ENCODE measurements at places on chromosomes 7 and 10.

- DNase-seq = no peak
Observed at GRCh38 chr10:127402596-127403409, 146.3 kb upstream of the NPS start.

- DNase-seq = no peak
Observed at GRCh38 chr7:41501466-41501865, 201.4 kb downstream of the INHBA start.

DNA sequence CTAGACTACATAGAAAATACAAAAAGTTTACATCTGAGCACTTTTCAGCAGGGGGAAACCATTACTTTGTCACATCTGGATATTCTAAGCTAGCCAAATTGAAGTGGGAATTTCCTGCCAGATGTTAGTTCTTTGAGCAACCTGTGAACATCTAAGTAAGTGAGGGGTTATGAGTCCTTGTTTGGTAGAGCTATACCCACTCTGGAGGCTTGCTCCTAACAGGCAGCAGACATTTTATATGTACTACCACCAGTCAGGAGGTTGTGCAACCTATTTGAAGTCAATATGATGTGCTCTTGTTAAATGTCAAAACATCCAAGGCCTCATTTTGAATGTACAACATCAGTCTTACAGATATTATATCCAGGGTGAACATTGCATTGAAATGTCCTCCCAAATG is 143.3 kb upstream of the KAT6B start:
- no peak for DNase-seq

DNA sequence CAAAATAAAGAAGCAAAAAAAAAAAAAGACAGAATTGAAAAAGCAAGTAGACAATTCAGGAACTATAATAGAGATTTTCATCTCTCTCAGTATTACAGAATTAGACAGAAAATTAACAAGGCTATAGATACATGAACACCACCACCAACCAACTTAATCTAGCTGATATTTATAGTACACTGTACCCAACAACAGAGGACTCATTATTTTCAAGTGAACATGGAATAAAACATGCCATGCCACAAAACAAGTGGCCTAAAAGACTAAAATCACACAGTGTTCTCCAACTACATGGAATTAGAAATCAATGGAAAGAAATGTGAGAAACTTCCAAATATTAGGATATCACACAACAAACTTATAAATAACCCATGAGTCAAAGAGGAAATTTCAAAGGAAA is 9.1 kb downstream of the TMEM168 start:
- no peak for DNase-seq

- DNase-seq = no peak
Observed at GRCh38 chr10:15877836-15878576, 17.7 kb upstream of the MINDY3 start.

DNA sequence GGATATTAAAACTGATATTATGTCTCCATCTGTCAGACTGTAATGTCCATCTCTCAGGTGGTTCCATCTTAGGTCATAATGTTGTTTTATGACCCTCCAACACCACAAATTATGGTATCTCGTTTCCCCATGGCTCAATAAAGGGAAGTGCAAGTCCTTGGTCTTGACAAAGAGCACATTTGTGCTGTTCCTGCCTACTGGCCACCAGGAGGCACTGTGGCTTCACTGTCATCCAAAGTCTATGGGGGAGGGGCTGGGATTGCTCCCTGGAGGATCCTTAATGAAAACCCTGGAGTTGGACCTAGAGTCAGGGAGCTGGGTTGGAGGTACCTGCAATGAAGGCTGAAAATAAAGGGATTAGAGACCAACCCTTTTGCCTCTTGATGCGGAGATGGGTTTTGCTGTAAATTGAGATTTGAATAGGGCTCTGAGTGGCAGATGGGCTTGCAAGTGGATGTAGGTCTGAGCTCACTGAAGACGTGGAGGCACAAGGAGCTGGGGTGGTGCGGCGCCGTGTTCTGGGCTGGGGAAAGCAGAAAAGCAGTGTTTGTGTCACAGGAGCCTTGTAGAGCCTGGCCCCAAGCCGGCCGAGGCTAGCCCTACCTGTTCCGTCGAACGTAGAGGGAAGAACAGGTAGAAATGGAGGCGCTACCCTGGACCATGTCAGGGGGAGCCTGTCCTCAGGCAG is 180.5 kb upstream of the PRSS58 start:
- DNase-seq = no peak

- no peak for DNase-seq
Observed at GRCh38 chr7:36285276-36285675, 104.4 kb upstream of the ANLN start.

DNA sequence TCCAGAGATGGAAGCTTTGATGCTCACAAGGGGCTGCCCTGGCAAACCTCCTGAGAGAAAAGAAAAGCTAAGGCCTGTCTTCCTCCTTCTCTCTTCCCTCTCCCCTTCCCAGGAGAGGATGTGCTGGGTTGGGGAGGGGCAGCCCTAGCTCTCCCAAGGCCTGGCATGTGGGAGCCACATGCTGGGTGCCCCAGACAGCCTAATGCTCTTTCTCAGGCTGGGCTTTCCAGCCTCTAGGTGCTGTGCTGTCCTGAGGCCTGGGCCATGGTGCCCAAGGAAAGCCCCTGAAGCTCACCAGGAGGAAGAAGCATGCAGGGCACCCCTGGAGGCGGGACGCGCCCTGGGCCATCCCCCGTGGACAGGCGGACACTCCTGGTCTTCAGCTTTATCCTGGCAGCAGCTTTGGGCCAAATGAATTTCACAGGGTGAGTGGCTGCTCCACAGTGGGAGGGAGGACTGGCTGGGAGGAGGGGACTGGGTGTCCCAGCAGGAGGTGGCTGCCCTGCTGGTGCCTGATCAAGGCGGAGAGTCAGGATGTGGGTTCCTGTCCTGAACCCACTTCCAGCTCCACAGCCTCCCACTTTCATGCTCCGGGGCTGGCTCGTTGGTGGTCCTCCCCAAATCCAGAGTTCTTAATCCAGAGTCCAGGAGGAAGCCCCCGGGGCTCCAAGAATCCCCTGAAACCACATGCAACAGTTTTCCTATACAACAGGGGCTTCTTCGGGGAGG is 1.7 kb downstream of the CPA5 start:
- DNase-seq = no peak

DNA sequence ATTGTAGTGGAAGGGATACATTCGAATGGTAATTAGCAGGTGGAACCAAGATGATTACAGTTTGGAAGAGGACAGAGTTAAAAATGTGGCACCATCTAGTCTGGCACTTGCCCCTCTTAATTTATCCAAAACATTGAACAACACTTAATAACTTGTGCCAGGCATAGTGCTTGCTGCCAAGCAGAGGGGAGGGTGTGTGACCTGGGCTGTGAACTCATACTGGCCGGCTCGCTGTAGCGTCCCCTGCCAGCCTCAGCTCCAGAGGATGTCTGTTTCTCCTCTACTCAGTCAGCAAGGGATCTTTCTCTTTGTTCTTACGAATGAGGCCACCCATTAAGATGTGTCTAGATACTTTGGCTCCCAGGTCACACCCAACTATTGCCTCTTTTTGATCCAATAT is 179.4 kb upstream of the INHBA start:
- no peak for DNase-seq

GRCh38 chr7:31957090-31957720 is 113.0 kb downstream of the PDE1C start:
- no peak for DNase-seq

DNA sequence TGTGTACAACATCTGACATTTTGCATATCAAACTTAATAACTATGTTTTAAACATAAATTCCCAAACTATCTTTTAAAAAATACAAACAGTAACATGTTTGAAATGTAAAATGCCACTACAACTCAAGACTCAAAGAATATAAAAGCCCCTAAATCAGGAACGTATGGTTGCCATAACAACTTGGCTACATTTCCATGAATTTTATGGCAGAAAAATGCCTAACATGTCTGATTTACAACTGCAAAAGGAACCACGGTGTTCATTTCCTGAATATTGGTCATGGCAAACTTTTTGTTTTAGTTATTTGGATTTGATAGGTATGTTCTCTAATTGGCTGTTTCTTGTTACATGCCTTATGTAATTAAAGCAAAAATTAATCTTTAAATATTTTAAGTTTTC is 2.0 kb downstream of the SOSTDC1 start:
- DNase-seq = no peak

DNA sequence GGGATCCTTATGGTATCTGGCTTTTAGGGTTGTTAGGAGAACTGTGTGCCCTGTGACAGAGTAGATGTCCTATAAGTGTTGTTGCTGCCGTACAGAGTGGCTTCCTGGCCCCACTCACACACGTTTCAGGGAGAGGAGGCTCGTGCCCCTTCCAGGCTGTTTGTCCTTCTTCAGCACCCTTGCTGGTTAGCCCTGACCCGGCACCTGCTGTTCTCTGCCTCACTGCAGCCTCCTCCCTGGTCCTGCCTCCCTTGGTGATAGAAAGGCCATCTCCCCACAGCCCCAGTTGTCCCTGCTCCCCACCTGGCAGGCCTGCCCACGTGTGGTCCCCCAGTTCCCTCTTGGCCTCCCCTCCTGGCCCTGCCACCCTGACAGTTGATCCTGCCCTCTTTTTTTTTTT is 2.3 kb downstream of the CLIP2 start:
- DNase-seq = no peak

DNA sequence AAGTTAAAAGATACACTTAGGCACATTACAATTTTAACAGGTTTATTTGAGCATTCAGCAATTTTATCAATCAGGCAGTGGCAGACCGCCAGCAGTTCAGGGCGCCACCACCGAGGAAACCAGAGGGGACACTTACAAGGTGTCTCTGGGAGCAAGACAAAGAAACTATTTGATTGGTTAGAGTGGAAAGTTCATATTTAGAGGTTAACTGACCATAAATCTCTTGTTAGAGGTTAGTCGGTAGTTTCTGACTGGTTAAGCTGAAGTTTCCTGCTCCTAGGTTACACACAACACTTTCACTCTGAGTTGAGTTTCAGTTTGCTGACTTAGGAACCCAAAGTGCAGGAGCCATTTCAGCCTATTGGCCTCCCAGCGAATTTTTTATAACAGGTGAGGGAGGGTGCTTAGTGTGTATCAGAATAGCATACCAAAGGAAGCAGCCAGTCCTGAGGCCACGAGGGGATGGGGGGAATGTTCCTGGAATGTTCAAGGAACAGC is 10.8 kb upstream of the PVRIG start:
- DNase-seq = no peak

- no peak for DNase-seq
Observed at GRCh38 chr7:138934861-138935260, 46.3 kb downstream of the KIAA1549 start.

DNA sequence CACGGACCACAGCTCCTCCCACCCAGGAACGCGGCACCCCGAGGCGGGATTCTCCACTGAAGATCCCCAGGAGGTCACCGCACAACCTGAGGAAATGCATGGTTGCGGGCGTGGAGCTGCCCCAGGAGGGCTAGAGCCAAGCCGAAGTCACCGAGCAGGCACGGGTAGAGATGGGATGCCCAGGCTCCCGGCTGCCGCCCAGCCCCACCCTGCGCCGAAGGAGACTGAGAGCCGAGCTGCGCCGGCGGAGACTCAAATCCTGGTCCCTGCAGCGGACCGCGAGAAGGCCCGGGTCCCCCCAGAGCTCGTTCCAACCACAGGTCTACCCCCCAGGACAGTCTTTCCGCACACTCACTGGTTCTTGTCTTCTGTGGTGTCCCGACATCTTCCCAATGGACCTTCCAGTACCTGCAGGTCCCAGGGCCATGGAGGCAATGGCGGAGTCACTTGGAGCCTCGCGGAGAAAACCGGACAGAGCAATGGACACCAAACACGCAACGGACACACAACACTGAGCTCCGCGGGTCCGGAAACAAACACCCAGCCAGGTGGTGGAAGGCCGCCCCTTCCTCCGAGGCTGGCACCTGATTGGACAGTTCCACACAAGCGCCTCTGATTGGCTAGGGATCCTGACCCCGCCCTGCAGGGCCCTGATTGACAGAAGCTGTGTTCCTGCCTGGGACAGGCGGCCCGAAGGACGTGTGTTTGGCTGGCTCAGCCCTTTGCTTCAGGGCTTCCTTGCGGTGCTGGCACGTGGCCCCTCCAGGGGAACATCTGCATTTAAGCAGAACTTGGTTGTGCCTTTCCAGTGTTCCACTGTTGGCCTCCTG is 331.9 kb upstream of the NUPR2 start:
- DNase-seq = no peak

GRCh38 chr10:93766918-93767317 is 9.2 kb downstream of the LGI1 start:
- DNase-seq = no peak

DNA sequence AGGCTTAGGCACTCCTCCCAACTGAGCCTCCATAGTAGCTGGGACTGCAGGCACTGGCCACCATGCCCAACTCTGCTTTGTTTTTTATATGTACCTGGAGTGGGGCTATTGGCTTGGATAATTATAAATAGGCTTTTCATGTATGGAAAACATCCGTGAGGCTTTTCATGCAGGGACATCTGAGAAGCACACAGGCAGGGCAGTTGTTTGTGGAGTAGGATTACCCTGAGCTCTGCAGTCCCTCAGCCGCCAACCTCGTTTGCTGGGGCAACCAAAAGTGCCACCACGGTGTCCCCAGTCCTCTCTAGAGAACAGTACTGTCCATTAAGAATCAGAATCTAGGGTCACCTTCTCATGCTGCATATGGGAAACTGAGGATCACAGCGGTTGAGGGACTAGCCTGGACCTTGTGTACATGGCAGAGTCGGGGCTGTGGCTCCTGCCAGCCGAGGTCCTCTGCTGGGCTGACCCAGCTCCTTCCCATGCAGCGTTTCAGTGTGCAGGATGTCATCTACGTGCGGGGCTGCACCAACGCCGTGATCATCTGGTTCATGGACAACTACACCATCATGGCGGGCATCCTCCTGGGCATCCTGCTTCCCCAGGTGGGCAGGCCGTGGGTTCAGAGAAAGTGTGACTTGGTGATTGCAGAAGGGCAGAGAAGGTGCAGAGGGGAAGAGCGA is 54.5 kb downstream of the TSPAN15 start:
- DNase-seq = no peak

DNA sequence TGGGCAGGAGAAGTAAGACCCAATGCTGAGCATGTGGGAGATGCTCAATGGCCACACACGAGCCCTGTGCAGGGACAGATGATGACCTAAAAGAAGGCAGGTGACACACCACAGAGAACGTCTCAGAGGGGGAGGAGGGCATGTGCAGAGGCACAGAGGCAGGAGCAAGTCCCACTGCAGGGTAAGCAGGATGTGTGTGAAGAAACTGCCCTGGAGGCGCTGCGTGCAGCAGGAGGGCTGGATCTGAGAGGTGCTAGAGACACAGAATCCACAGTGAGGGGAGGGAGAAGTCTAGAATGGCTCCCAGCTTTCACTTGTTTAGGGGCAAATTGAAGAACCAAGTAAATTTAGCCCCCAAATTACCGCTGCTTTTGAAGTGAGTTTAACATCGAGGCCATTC is 14.9 kb downstream of the DYDC2 start:
- no peak for DNase-seq

DNA sequence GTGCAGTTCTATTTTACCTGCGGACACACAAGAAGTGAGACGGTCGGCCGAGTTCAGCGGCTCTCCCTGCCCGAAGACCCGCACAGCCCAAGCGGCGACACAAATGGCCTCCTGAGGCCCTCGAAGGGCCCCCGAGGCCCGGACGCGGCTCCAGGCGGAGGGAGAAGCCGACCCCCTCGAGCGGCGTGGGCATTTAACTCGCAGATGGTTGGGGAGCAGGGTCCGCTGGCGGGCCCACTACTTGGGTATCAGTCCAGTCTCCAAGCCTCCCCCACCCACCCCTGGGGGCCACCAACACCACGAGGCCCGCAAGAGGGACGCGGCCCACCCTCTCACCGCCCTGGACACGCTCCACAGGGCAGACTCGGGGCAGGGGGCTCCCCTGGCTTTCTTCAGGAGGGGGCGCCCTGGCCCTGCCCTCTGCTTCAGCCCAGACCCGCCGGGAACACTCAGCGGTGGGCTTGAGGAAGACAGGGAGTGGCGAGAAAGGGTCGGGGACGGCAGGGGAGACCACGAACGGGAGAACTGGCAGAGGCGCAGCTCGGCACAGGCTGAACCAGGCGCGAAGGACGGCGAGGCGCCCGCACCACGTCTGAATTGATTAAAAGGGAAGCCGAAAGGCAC is 1.7 kb downstream of the IGF2BP3 start:
- no peak for DNase-seq
